ENCODE measurements at places on chromosomes 12 and 14.

- DNase-seq = no peak
Observed at GRCh38 chr12:115737895-115738294, 539.6 kb downstream of the MED13L start.

- DNase-seq = no peak
Observed at GRCh38 chr12:3177778-3178425, 100.7 kb downstream of the TSPAN9 start.

DNA sequence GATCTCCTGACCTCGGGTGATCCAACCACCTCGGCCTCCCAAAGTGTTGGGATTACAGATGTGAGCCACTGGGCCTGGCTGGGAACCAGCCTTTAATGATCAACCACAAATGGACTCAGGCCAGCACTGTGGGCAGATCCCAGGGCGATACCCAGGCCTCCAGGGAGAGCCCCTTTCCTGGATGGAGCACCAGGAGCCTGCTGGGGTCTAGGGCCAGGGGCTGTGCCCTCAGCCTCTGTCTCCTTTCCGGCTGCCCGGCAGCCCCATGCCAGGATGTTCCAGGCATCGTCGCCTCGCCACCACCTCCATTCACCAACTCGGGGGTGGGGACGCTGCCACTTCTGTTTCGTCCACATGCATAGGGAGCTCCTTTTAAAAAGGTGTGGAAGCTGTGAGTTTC is 2.3 kb downstream of the ADGRD1 start:
- no peak for DNase-seq

GRCh38 chr12:630656-631632 is 32.3 kb downstream of the NINJ2 start:
- DNase-seq = peak; percentile 37

- DNase-seq = no peak
Observed at GRCh38 chr14:71932229-71932981, at the start of gene RGS6. RGS6 (plus strand) TSS chr14:71932429.

GRCh38 chr12:47767216-47767724 is 5.8 kb upstream of the SLC48A1 start:
- peak; percentile 46 for DNase-seq

DNA sequence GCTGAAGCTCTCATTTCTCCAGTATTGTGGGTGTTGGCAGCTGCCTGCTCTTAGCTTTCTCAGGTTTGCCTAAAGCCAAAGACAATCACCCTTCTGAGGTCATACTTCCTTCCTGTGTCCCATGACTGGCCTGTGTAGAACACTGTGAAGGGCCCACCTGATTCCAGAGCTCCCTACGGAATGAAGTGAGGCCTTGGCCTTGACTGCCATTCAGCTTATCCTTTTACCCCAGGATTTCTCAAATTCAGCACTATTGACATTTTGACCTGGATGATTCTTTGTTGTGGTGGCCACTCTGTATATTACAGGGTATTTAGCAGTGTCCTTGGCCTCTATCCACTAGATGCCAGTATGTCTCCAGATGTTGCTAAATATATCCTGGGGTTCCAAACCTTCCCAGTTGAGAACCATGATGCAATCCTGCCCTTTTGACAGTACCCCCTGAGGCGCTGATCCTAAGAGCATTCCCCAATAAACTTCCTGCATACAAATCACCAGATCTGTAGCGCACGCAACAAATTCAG is 112.3 kb upstream of the KRR1 start:
- DNase-seq = no peak

DNA sequence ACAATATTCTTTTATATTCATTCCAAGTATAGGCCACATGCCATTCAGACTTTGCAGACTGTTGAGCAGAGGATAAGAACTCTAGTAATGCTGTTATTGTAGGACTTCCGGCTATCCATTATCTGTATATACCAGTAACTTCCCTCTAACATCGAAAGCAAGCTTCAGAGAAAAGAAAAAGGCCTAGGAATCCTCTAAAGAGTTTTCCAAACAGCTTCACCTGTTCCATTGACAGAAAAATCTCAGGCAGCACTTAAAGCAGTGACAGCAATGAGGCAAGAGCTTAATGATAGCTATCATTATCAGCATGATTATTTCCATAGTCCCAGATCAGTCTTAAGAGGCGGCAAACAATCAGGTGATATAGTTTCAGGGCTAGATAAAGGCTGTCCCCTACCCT is 1.8 kb downstream of the CPNE8 start:
- DNase-seq = no peak

DNA sequence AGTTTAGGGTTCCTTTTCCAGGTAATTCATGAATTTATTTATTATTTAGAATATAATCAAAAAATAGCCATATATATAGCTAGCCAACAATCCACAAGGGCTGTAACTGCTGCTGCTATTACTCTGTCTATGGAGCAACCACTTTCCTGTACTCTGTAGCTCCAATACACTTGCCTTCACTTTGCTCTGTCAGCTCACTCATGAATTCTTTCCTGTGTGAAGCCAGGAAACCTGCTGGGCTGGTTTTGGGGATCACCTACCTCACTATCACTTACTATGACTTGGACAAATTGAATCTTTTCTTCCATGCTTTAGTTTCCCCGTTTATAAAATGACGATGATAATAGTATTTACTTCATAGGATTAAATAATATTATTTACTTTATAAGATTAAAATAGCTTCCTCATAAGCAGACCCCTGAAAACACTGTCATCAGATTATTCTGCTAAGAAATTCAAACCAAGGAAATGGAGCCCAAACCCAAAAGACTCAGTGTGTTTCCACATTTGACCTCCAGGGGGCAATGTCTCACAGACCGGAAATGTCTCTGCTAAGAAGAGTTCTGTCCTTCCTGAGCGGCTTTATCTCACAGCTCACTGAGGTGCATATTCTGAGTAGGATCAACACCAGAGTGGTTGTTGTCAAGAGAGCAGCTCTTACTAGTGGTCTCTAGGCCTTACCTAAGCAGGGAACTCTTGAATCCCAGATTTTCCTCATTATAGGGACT is 457.1 kb downstream of the DAD1 start:
- no peak for DNase-seq

DNA sequence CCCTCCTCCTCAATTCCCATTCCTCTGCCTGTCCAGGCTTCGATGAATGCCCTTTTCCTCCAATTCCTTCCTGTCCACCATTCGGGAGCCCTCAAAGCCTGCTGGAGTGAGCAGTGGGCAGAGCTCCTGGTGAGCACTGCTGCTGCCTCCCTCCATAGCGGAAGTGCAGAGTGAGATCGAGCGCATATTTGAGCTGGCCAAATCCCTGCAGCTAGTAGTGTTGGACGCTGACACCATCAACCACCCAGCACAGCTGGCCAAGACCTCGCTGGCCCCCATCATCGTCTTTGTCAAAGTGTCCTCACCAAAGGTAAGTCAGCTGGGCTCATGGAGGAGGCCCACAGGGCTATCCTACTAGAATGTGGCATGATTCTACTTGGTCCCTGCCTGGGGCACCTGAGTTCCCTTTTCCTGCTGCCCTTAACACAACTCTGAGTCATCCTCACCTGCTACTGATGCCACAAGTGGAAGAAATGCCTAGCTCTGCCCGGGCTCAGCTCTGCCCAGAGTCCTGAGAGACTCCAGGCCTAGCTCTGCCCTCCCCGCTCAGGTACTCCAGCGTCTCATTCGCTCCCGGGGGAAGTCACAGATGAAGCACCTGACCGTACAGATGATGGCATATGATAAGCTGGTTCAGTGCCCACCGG is 8.0 kb downstream of the CACNB3 start:
- no peak for DNase-seq

- DNase-seq = no peak
Observed at GRCh38 chr12:47080725-47081502, 1.2 kb upstream of the AMIGO2 start.

- DNase-seq = peak; percentile 82
Observed at GRCh38 chr14:102319351-102320032, at the start of gene ZNF839. ZNF839 (plus strand) TSS chr14:102319746; CDS start chr14:102319766, 20 bp downstream.

DNA sequence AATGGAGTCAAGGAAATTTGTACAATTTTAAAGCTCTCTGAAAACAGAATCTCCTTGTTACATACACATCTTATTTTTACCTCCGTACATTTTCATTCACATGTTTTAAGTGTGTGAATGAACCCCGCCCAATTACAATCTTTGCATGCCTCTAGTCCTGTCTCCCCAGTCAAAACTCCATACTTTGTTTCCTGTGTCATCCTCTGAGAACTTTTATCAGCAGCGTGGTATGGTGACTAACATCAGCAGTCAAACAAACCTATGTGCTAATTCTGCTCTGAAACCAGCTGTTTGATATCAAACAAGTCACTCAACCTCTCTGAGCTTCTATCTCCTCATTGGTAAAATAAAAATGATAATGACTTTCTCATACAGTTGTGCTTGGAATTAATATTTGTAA is 15.8 kb upstream of the ERGIC2 start:
- DNase-seq = no peak

GRCh38 chr12:4213471-4213870 is 60.1 kb upstream of the CCND2 start:
- DNase-seq = no peak

GRCh38 chr14:103104389-103104653 is 9.8 kb downstream of the EXOC3L4 start:
- no peak for DNase-seq

DNA sequence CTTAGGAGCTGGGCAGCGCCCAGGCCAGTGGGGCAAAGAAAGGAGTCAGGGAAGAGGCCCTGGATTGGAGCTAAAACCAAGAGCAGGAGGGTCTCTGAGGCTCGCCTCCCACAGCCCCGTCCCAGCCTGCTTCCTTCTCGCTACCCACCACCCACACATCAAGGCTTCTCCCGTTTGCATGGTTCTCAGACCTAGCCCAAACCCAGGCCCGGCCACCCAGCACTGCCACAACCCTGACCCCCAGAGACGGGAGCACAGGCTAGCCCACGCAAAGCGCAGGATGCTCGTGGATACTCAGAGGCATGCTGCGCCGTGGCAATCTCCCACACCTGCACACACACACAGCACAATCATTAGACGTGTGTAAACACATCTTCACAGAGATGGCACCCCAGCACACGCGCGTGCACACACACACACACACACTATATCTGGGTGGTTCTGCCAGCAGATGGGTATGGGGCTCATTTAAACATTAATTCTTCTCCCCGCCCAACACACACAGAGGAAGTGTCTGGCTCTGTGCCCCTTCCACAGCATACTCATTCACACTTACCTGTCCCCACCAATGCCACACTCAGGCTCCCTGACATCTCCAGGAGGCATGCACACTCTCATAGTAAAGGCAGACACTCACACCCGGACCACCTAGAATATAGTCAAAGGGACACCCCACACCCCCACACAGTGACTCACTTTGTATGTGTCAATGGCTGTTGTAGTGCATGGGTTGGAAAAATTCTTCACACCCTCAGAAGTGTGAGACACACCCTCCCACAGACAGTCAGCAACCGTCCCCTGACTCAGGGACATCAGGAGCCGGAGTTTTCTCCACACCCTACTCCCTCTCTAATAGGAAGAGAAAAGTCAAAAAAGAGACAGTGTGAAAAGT is 1.1 kb downstream of the CARMIL3 start:
- DNase-seq = no peak

DNA sequence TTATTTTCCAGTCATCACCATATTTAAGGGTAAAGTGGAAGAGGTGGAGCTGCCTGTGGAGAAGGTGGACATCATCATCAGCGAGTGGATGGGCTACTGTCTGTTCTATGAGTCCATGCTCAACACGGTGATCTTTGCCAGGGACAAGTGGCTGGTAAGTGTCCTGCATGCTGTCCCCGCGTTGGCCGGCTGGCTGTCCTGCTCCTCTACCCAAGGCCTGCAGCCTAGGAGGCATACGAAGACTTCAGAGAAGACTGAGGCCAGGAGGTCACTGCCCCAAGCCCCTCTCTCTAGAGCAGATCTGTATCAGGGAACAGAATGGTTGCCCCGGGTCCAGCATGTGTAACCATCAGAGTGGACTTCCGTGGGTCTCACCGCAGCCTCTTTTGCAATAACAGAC is 77.7 kb downstream of the PRMT8 start:
- no peak for DNase-seq

DNA sequence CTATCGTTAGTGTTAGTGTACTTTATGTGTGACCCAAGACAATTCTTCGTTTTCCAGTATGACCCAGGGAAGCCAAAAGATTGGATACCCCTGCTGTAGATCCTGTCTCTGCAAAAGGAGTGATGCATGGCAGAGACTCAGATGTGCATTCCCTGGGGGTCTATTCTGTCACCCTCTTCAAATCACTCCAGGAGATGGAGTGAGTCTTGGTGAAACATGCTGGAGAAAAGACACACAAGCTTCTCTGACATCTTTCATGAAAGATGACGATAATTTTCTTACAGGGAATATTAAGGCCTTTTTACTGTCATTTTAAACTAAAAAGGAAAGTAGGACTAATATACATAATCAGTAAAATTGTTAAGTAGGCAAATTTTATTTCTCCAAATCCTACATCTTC is 437.9 kb upstream of the SOX5 start:
- DNase-seq = no peak

DNA sequence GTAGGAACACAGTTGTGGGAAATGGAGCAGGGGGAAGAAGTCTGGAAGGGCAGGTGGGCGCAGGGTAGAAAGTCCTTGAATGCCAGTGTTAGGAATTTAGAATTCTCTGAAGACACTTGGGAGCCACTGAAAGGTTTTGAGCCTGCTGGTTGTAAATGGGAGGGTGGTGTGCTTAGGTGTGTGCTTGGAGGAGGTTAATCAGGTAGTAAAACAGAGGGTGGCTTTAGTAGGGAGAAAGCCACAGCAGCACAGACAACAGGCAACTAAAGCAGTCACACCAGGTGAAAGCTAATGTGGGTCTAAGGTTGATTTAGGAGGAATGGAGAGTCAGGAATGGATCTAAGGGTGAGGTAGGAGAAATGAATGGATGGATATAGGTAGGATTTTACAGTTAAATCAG is 385.0 kb downstream of the ZFP36L1 start:
- no peak for DNase-seq

DNA sequence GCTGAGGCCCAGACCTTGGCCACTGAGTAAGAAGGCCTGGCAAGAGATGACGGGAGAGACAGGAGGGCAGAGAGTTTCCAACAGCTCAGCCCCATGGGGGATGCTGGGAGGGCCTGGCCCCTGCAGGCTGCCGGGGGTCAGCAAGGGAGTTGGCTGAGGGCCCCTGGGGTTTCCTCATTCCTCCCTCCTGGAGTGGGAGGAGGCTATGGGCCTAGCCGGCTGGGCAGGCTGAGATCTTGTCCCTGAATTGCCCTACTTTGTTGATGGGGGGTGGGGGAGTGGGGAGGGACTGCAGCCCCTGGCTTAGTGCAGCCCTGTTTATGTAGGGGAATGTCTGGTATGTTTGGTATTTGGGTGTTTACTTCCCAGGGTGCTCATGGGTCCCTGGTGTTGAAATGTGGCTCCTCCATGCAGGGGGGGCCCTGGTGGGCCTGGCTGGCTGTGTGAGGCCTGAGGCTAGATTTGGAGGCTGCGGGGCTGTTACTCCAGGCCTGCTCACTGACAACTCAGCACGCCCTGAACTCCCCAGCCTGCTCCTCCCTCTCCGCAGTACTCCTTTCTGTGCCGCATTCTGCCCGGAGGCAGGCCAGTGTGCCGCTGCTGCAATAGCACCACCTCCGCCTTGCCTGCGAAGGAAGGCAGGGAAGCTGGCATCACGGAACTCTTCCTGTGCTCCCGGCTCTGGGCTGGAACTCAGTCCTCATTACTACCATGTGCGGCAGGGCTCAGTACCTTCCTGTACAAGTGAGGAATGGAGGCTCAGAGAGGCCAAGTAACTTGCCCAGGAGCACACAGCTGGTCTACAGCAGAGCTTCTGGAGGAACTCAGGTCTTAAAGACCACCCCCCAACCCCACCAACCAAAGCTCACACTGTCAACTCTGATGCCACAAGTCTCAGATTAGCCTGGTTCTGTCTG is 25.3 kb downstream of the JDP2 start:
- DNase-seq = no peak

All from stimulated activated CD8-positive, alpha-beta memory T cell treated with anti-CD3 and anti-CD28 coated beads, Interleukin-7, amount 100 ng/mL, for 1 hour (primary cell).